ENCODE measurements at places on chromosomes 1 and 21.

DNA sequence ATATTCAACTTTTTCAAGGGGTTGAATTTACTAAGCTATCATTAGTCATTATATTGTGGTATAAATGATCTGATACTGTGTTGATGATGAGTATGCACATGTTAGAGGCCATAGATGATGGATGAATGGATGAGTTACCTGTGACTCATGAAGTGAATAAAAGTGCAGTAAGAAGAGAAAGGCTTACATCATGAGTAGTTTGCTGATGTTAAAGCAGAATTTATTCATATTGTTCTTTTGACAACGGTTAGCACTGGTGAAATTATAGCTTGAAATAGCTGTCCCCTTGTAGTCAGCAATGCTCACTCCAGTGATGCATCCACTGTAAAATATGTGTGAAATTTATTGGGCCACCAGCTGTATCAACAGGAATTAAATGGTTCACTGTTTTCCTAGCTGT lies 541.0 kb upstream of the ZRANB2 start:
- no peak for DNase-seq

DNA sequence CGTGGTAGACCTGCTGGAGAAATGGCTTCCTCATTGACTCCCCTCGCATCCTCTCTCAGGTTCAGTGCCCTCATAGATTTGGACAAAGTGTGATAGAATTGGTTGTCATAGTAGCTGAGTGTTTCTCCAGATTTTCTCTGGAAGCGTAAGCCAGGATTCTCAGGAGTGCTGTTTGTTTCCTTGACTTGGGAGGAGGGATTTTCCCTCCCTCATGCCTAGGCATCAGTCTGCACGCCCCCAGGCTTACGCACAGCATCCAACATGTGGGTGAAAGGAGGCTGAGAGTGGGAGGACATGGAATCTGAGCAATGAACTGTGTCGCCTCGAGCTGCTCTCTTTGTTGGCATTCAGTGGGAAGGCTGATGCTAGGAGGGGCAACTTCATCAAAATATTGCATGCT lies 503.5 kb downstream of the LTN1 start:
- no peak for DNase-seq

GRCh38 chr1:24154215-24154614 lies 11.3 kb upstream of the IL22RA1 start:
- DNase-seq: no peak

- no peak for DNase-seq
Observed at GRCh38 chr1:159999204-159999603, 32.6 kb downstream of the PIGM start.

- peak; percentile 31 for DNase-seq
Observed at GRCh38 chr1:244730153-244730933, 77.4 kb downstream of the DESI2 start.

DNA sequence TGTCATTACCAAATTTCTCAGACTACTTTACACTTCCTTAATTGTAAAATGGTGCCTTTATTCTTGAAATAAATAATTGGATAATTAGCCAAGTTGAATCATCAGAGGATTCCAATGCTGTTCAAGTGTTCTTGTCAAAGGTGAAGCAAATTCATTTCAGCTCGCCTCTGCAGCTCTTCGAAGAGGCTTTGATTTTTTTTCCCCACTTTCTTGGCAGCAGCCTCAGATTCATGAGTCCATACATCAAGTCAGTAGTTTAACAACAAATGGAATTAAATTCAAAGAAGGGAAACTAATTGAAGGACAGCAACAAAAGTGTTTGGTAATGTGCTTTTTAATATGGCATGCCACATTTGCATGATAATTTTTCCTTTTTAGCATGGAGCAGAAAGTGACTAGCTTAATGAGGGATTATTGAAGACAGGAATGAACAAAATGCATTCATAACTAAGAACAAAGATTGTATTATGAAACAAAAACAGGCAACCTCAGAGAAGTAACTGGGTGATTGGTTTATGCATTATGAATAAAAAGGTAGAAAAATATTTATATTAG lies 239.0 kb downstream of the USH2A start:
- no peak for DNase-seq

DNA sequence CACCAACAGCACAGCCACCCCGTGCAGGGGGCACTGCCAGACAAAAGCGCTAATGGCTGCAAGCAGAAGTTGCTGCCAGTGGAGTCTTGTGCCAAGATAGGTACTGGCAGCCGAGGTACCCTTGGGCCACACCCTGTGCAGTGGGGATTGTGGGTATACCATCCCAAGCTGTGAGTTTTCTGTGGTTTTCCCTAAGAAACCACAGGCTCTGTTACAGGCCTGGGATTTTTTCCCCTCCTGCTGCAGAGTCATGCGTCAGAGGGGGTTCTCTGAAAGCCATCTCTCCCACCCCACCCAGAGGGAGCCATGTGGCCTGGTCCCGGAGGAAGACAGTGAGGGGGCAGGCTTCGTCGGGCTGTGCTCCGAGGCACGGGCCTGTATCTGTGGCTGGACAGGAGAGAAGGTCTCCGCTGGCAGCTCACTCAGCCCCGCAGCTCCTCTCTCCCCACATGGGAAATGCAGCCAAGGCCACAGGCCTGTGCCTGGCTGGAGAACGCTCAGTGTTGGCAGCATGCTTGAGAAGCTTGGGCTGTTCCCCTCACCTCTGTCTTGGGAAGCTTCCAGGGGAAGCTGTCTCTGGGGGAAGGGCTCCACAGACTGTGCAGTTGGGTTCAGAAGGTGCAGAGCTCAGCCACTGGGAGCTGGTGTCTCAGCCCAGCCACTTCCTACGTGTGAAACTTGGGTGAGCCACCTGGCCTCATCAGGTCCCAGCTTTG lies 42.5 kb downstream of the NEK2 start:
- no peak for DNase-seq

DNA sequence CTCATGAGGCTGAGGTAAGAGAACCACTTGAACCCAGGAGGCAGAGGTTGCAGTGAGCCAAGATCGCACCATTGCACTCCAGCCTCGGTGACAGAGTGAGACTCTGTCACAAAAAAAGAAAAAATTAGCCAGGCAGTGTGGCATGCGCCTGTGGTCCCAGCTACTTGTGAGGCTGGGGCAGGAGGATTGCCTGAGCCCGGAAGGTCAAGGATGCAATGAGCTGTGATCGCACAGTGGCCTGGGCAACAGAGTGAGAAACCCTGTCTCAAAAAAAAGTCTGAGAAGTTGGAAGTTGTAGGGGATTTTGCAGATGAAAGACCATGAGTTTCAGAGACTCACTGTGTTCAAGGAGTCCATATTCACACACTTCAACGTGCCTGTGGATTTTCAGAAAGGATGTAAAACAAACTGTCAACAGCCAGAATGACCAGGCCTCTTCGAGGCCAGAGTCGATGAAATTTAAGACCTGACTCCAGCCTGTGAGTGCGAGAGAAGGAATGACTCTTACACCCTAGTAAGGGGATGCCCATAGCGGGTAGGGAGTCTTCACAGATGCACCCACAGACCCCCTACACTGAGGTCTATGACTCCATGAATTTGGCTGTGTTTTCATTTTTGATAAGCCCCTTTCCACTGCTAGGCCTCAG lies 2.2 kb downstream of the S100A13 start:
- no peak for DNase-seq

DNA sequence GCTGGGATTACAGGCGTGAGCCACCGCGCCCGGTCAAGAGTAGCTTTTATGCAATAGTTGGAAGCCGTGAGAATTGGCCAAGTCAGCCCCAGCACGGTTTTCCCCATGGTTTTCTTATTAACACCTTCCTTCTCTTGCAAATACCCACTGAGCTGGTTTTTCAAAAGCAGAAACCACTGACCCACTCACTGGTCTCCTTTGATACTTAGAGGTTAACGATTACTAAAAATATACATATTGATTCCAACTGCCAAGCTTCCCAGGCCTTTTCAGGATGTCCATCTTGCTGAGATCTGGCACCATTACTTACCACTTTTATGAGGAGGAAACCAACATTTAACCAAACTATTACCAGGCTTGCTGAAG lies 25.9 kb upstream of the TARDBP start:
- no peak for DNase-seq

DNA sequence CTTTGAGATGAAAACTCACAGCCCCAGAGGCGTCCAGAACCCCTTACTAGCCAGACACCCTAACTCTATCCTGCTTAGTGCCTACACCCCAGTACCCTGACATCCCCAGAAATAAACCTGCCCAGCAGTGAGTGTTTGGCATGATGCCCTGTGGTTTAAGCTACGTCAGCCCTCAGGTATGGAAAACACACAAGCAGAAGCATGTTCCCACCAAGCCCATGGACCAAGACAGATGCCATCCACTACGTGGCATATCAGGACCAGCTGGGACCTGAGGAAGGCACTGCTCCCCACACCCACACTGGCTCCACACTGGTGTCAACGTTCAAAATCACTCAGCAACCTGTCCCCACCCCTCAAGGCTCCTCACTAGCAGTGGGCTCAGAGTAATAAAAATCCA lies 116.4 kb downstream of the SYT2 start:
- DNase-seq: no peak

DNA sequence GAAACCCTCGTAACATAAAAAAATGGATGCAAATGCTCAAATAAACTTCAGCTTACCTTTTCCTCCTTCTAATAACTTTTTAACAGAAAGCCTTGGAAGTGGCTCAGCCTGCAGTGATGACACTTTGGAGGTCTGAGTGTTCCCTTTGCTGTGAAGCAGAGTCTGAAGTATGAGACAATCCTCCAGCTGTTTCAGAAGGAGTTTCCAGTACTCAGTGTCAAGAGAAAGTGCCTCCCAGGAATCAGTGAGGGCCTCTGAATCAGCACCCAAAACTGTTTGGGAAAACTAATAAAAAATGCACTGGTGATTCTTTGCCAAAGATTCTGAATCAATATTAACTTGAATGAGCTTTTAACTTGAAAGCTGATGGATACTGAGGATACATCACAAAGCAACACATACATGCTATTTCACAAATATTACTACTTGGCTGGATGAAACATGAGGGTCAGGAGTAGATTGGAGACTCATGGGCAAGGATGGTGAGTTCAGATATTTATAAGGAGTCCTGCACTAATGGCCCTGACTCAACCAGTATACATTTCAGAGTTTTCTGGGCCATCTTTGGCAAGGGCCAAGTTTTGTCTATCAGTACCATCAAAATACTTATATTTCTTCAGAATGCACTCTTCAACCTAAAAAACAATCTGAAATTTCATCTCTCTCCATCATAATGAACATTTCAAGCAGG lies 77.0 kb downstream of the IARS2 start:
- no peak for DNase-seq

DNA sequence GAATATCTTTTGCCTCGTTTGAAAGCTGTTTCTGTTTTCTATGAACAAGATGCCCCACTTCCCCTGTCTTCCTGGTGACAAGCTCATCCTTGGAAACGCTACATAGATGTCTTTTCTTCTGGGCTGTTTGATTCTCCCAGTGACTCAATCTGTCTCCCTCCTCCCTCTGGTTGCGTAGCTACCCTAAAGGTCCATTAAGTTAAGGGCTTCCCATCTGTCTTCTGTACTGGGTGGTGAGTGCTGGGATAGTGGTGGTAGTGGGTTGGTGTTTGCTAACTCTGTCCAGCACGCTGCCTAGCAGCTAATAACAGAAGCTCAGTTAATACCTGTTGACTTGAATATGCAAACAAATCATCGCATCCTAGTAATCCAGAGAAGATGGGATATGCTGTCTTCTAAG lies 50.2 kb upstream of the GCLM start:
- no peak for DNase-seq

DNA sequence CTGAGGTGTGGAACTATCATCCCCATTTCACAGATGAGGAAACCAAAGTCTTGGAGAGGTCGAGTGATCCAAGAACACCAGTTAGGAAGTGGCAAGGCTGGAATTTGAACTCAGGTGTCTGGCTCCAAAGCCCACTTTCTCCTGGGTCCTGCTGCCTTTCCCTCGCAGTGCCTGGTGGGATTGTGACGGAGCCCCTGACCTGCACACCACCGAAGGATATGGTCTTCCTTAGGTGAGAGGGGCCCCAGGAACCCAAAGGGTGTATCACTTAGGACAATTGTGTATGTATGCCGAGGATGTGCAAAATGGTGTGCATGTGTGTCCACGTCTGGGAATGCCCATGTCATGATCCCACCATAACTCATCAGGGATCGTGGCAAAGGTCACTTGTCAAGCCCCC lies 392.7 kb downstream of the MATN1 start:
- DNase-seq: no peak

- DNase-seq: no peak
Observed at GRCh38 chr1:187445066-187445465, 616.3 kb downstream of the PLA2G4A start.

GRCh38 chr1:2312515-2313301 lies 78.6 kb downstream of the MORN1 start:
- no peak for DNase-seq

DNA sequence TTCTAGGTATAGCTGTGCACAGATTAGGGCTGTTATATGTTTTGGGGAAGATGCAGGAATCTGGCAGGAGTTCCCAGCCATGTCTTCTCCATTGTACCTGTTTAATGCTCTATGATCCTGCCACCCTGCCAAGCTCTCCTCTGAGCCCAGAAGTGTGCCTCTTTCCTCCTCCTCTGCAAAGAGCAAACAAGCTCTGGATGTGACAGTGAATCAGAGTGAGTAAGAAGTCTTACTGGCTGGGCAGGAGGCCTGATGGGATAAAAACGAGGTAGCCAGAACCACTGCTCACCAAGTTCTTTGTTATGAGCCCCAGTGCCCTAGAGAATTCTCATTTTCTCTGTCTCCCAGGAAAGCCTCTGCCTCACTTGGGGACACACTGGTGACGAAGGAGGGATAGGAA lies 69.0 kb downstream of the BRINP2 start:
- DNase-seq: no peak

DNA sequence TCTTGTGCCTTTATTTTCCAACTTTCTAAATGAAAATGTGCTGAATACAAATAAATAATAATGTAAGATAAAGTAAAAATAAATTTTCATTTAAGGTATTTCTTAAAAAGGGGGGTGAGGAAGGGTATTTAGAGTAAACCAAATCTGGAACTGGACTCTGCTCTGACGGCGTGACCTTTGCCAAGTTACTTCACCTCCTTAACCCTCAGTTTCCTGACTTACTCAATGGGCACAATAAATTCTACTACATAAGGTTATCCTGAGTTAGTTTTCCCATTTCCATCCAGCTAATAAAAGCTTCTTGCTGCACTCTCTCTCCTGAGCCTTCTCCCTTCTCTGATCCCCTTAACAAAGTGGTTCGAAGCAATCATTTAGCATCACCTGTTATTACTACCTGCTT lies 93.9 kb downstream of the NID1 start:
- DNase-seq: no peak

- DNase-seq: no peak
Observed at GRCh38 chr1:32972814-32973428, 8.3 kb upstream of the RNF19B start.
